SJSA1 (cell line): ENCODE measurements at places on chromosomes 3 and 15. TPM values are rescaled to one million over a fixed set of nuclear protein-coding genes. Genes with fewer than 3 reads are reported as not detected.

GRCh38 chr3:64104691-64105111 lies 81.4 kb upstream of the PSMD6 start:
- no peak overlapping the region for H3K4me3 ChIP-seq
- no peak overlapping the region; the same call in 1 of the 2 replicates for H3K27ac ChIP-seq
- H3K27me3 ChIP-seq = no peaks in the 10 kb centered on the region
- DNase-seq = no peak
- H3K36me3 ChIP-seq = peaks cover 12% of the 10 kb centered on the region

- H3K27ac ChIP-seq = peak overlapping the region; percentile 30
- no peak for DNase-seq
- H3K4me3 ChIP-seq = no peak overlapping the region
- H3K4me1 ChIP-seq = peaks cover 67% of the 10 kb centered on the region
- peaks cover 72% of the 10 kb centered on the region for H3K36me3 ChIP-seq
- H3K27me3 ChIP-seq = no peaks in the 10 kb centered on the region
These were observed 12.5 kb downstream of the SLC6A6 start for GRCh38 chr3:14414846-14415464.

Gene TMC3
- total RNA-seq = 0.03 TPM in 1 of 2 replicates, not detected in the other

- no peaks in the 10 kb centered on the region for H3K27me3 ChIP-seq
- H3K4me3 ChIP-seq = no peak overlapping the region
- peak overlapping the region; percentile 31; the same call in 1 of the 2 replicates for H3K27ac ChIP-seq
- H3K36me3 ChIP-seq = no peaks in the 10 kb centered on the region
- DNase-seq = no peak
These were observed 26.3 kb upstream of the TIPARP start for GRCh38 chr3:156648086-156648485.

DNA sequence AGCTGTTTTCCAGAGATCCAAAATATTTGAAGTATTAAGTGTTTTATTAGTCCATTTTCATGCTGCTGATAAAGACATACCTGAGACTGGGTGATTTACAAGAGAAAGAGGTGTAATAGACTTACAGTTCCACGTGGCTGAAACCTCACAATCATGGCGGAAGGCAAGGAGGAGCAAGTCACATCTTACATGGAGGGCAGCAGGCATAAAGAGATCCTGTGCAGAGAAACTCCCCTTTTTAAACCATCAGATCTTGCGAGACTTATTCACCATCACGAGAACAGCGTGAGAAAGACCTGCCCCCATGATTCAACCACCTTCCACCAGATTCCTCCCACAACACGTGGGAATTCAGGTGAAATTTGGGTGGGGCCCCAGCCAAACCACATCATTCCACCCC lies 82.0 kb downstream of the KY start:
- H3K36me3 ChIP-seq = no peaks in the 10 kb centered on the region
- H3K27ac ChIP-seq = no peak overlapping the region
- DNase-seq = no peak
- H3K27me3 ChIP-seq = no peaks in the 10 kb centered on the region
- no peaks in the 10 kb centered on the region for H3K4me1 ChIP-seq

Gene CPNE4
- total RNA-seq = 0.29 TPM in 1 of 2 replicates, not detected in the other

Gene PP2D1
- total RNA-seq = not detected in 2 replicates

DNA sequence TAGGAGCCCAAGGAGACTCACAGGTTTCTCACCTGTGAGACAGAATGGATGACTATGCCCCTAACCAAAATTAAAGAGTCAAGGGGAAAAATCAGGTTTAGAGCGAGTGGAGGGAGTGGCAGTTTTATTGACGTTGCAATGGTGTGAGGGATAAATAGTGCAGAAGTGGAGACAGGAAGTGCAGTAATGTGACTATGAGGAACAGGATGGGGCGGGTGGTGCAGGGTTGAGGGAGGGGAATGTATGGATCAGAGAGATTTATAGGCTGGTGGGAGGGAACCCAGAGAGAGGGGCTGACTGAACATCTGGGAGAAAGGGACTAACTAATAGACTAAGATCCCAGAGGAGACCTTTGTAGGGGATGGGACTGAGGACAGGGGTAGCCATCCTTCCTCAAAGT lies 26.5 kb downstream of the EIF2AK4 start:
- DNase-seq = no peak
- no peak overlapping the region for H3K4me3 ChIP-seq
- H3K27me3 ChIP-seq = no peaks in the 10 kb centered on the region
- H3K4me1 ChIP-seq = peaks cover 10% of the 10 kb centered on the region
- no peak overlapping the region for H3K27ac ChIP-seq

Gene SH3GL3
- 0.60 and 0.66 TPM in 2 replicates for total RNA-seq

DNA sequence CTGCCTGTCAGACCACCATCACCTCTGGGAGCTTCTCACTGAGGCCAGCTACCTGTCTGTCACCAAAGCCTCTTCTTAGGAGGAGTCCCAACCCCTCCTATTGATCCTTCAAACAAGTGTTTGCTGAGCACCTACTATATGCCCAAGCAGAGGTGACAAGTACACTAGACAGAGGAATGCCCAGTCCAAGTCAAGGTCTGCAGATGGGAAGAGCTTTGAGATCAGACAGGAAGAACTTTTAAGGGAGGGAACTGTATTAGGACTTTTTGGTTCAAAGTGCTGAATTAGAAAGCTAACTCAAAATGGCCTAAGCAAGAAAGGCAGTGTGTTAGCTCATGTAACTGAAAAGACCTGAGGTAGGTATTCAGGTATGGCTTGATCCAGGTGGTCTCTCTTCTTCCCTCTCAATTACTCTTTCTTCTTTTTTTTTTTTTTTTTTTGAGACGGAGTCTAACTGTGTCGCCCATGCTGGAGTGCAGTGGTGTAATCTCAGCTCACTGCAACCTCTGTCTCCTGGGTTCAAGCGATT lies 3.6 kb upstream of the RAD18 start:
- no peak for DNase-seq
- H3K27me3 ChIP-seq = no peaks in the 10 kb centered on the region
- no peak overlapping the region for H3K27ac ChIP-seq
- peaks cover 26% of the 10 kb centered on the region for H3K4me1 ChIP-seq
- H3K36me3 ChIP-seq = no peaks in the 10 kb centered on the region; the same call in 1 of the 2 replicates

DNA sequence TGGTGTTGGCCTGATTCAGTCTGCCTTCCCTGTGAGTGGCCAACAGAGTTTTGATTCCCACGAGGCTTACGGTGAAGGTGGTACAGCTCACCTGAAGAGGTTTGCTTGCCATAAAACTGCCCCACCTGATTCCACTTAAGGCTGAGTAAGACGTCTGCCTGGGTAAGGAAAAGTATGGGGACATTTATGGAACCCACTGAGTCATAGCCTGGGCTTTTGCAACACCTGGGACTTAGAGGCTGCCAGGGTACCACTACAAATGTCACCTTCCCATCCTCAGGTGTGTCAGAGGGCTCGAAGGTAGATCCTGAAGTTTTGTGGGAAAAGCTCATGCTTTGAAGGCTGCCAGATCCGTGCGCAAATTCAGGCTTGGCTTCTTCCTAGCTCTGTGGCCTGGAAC lies 56.9 kb upstream of the SLCO2A1 start:
- no peak overlapping the region for H3K27ac ChIP-seq
- no peaks in the 10 kb centered on the region for H3K27me3 ChIP-seq
- peaks cover 8% of the 10 kb centered on the region; the same call in 1 of the 2 replicates for H3K4me1 ChIP-seq
- H3K4me3 ChIP-seq = no peak overlapping the region
- peak; percentile 14 for DNase-seq
- no peaks in the 10 kb centered on the region for H3K36me3 ChIP-seq

GRCh38 chr15:60649845-60650548 lies 171.1 kb upstream of the ICE2 start:
- H3K36me3 ChIP-seq = no peaks in the 10 kb centered on the region
- DNase-seq = no peak
- H3K27me3 ChIP-seq = no peaks in the 10 kb centered on the region
- no peak overlapping the region for H3K27ac ChIP-seq
- H3K4me1 ChIP-seq = no peaks in the 10 kb centered on the region

DNA sequence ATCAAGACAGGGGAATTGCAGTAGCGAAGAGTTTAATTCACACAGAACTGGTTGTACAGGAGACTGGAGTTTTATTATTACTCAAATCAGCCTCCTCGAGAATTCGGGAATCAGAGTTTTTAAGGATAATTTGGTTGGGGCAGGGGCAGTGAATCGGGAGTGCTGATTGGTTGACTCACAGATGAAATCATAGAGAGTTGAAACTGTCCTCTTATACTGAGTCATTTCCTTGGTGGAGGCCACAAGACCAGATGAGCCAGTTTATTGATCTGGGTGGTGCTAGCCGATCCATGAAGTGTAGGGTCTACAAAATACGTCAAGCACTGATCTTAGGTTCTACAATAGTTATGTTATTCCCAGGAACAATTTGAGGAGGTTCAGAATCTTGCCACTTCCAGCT lies 5.3 kb upstream of the ZNF770 start:
- no peak overlapping the region for H3K27ac ChIP-seq
- no peak overlapping the region for H3K4me3 ChIP-seq
- DNase-seq = no peak
- H3K27me3 ChIP-seq = no peaks in the 10 kb centered on the region
- no peaks in the 10 kb centered on the region; the same call in 1 of the 2 replicates for H3K36me3 ChIP-seq
- H3K4me1 ChIP-seq = peaks cover 12% of the 10 kb centered on the region

Gene THRB
- total RNA-seq = 1.5 and 3.2 TPM in 2 replicates
